ENCODE measurements at places on chromosomes 2 and 18.

DNA sequence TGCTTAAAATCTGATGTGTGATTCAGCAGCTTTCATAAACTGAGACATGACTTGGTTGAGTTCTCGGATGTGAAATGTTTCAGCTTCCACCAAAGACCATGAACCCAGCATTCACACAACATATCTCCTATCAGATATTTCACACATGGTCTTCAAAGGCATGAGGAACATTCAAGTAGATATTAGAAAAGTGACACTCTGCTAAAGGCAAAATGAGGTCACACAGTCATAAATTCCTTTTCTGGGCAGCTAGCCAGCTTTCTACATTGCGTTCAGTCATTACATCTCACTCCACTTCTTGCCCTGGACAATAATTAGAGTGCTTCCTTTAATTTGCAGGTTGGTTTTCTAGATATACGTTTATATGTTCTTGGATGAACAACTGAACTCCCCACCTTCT lies 96.7 kb downstream of the GAREM1 start:
- DNase-seq, result no peak

- no peak for DNase-seq
Measured at GRCh38 chr2:14577843-14578242, 54.7 kb upstream of the LRATD1 start.

DNA sequence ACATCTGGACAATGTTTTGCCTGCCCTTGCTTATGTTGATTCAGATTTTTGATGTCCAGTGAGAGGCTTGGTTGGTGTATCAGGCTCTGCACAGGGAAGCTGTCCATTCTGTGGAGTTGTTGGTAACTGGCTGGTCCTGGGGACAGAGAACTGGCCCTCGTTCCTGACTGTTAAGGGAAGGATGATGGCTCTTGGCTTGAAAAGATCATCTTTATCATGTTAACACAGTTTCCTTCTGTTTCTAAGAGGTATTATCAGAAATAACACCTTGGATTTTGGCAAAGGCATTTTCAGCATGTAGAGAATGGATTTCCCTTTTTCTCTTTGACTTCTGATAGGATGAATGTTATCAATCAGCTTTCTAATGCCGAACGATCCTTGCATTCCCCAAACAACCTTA lies 19.3 kb downstream of the STK25 start:
- no peak for DNase-seq

- DNase-seq, result no peak
Measured at GRCh38 chr2:212984129-212984528, 167.3 kb downstream of the IKZF2 start.

GRCh38 chr2:2872309-2872617 lies 505.4 kb downstream of the EIPR1 start:
- no peak for DNase-seq

- DNase-seq, result peak; percentile 66
Measured at GRCh38 chr2:201116115-201116958, at the start of gene CFLAR. Gene CFLAR, plus strand, starts transcription at chr2:201116164. Its CDS starts 13,702 bp downstream, at chr2:201129866.
